ENCODE measurements at places on chromosomes 6 and 20.

GRCh38 chr6:111986651-111987050 is 67.3 kb upstream of the CCN6 start:
- no peak for DNase-seq

DNA sequence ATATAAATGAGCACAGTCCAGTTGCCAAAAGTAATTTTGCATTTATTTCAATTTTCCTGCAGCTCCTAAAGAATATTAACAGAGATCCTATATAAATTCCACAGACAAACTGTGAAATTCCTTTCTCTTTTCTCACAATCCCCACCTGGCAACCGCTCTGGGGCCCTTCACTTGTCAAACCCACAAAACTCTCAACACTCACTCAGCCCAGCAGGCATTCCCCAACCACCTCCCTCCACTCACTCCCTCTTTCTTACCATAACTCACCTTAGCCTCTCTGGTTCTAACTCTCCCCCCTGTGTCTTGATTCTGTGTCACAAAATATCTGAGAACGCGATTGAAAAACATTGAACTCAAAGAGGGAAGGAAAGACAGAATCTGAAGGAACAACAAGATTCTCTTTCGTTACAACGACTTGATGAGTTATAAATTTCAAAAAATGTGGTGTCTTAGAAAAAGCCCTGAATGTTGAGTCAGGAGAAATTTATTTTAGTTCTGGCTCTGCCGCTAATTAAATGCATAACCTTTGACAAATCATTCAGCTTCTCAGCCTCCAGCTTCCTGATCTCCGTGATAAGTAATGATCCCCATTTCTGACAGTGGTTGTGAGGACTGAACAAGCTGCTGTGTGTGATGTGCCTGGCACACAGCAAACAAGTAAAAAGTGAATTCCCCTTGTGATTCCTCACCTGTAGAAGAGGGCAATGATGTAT is 87.9 kb downstream of the UNC5CL start:
- no peak for DNase-seq

GRCh38 chr6:149924933-149925252 is 2.0 kb upstream of the RAET1G start:
- DNase-seq: no peak

DNA sequence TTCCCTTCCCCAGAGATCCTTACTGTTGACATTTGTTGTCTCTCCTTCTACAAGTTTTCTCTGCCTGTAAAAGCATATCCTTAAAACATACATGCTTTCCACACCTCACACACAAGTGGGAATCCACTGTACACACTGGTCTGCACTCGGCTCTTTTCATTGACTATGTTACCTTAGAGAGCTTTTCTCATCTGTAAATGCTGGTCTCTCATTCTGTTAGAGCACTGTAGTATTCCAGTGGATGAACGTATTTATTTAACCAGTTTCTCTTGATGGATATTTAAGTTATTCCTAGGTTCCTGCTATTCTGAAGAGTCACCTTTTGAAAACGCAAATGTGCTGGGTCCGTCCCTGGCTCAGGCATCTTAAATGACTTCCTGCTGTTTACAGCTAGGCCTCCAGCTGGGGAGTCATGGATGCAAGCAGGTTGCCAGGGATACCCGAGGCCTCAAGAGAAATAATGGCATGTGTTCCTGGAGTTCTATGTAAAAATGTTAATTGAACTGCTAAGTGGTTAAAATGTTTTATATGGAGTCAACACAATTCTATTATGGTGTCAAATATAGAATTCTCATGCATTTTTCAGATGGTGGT is 61.1 kb upstream of the TGM3 start:
- DNase-seq: no peak

DNA sequence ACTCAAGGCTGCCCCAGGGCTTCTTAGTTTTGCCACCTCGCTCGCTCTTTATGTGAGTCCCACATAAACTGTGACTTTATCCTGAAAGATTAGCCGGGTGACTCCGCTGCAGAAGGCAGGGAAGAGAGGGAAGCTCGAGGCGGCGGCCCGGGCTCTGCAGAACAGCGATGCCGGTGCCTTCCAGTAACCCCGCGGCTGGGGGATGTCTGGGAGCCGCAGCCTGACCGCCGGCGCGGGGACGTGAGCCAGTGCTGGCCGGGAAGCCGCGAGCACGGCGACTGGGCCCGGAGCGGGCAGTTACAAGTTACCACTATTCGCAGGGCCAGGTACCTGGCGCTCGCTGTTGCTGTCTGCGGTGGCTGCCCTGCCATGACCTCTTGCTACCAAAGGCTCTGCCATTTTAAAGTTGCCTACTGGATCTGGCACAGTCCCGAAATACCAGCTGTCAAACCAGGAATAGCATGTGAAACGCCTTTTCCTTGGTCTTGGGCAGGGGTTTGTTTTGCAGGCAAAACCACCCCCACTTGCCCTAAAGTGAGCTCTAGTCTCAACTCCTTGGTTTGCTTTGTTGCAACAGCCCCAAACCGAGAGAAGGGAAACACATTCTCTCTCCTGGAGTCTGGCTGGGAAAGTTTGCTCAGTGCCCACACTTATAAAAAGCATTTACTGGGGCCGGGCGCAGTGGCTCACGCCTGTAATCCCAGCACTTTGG is 124.0 kb upstream of the SLC2A12 start:
- DNase-seq: no peak

GRCh38 chr6:24078200-24078599 is 47.8 kb upstream of the NRSN1 start:
- no peak for DNase-seq

GRCh38 chr6:47047479-47048407 is 5.6 kb upstream of the ADGRF1 start:
- DNase-seq: no peak

- DNase-seq: no peak
Measured at GRCh38 chr6:134724771-134725340, 225.0 kb downstream of the ALDH8A1 start.

DNA sequence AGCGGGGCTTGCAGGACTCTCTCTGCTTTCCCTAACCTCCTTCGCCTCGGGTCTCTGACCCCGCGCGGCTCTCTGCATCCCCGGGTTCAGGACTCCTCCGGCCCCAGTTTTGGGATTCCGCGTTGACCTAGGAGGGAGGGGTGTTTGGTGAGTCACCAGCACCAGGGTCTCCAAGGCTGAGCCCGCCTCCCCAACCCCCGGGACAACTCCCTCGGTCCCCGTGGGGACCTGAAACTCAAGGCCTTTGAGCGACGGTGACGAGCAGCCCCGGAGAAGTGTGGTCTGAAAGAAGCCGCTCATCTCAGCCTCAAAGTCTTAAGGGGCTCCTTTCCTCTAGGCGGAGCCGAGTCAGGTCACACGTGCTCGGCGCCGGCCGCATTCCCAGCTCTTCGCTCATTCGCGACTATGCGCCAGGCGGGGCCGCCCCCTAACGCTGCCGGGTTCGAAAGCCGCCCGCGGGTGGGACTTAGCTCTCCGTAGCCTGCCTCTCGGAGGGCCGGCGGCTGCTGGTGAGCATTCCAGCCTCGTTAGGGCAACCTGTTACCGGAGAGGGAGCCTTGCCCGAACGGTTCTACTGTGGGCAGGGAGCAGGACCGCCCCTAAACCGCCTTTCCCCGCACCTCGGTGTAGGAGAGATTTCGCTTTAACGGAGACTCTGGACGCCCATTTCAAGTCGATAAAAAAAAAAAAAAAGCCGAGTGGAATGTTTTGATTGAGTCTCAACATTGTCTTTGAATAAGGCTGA is 3.0 kb upstream of the PRDM13 start:
- DNase-seq: no peak

DNA sequence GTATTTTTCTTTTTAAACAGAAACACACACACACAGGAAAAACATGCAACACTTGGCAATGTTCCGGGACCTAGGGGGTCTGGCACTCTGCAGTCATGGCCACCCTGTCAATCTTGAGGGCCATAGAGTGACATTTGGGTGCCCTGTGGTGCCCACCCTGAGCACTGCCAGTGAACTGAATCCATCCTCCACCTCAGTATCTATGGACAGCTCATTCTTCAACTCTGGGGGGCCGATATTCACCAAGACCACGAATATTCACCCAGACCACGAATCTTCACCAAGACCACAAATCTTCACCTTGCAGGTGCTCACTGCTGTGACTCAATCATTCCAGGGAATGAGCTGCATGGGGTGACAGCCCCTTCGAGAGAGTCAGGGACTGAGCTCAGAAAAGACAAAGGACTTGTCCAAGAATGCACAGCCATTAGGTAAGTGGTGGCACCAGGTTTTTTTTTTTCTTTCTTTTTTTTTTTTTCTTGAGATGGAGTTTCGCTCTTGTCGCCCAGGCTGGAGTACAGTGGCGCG is 19.1 kb downstream of the SNAI1 start:
- DNase-seq: no peak

- no peak for DNase-seq
Measured at GRCh38 chr6:129680633-129681032, 29.3 kb downstream of the ARHGAP18 start.

GRCh38 chr6:133595111-133595761 is 293.7 kb upstream of the TCF21 start:
- DNase-seq: no peak

GRCh38 chr6:15751721-15752350 is 89.0 kb upstream of the DTNBP1 start:
- no peak for DNase-seq

DNA sequence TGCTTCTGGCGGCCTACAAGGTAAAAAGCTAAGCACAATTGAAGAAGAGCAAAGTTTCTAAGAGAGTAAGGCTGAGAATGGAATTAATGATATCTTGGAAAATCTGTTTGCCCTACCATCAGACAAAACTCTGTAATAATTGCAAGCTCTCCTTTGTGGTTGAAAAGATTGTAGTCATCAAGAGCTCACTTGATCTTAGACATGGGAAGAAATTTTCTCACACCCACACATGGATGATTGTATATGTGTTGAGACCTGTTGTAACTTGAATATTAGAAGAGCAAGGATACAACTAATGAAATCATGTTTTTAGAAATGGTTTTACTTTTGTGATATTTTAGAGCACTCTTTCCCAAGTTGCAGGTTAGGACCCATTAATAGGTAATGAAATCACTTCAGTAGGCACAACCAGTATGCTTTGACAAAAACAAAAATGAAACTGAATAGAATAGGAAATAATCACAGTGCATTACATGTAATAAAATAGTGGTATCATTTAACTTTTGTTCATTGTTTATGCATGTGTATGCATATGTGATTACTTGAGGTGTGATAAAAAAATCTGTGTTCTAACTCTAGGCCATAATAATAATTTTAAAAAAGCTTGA is 14.0 kb downstream of the DCBLD1 start:
- no peak for DNase-seq

DNA sequence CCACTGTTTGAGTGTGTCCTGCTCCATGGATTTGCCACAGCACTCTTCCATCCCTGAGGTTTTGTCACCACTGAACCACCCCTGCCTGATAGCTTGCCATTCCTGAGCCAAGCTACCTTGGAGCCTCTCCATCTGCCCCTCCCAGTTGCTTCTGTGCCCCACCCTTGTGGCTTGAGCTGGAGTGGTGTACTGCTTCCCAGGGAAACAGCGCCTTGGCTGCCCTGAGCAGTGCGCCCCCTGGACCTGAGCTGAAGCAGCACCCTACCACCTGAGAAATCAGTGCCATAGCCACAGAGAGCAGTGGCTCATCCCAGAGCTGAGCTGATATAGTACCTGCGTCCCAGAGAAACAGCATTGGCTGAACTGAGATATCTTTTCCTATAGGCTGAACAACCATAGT is 40.3 kb downstream of the IL22RA2 start:
- no peak for DNase-seq
